Lung (tissue), 17 donors: ENCODE measurements at places on chromosomes 1 and 21. TPM values are rescaled to one million over a fixed set of nuclear protein-coding genes. Genes with fewer than 3 reads are reported as not detected.

CIART gene
- total RNA-seq = 1.3 TPM

LINGO4 gene
- total RNA-seq = 0.40 TPM

RIMS3 gene
- 5.5 TPM for total RNA-seq

URB1 gene
- total RNA-seq = 17.6 TPM

ADCY10 gene
- total RNA-seq = not detected

PODN gene
- 12.9 TPM for total RNA-seq

RSPH1 gene
- 46.9 TPM for total RNA-seq

TLR5 gene
- 21.2 TPM for total RNA-seq

GRCh38 chr1:85174503-85174902, 26.3 kb downstream of the SYDE2 start:
- peaks cover 3% of the 10 kb centered on the region for H3K4me1 ChIP-seq
- H3K36me3 ChIP-seq = no peaks in the 10 kb centered on the region
- no peak for DNase-seq

DNA sequence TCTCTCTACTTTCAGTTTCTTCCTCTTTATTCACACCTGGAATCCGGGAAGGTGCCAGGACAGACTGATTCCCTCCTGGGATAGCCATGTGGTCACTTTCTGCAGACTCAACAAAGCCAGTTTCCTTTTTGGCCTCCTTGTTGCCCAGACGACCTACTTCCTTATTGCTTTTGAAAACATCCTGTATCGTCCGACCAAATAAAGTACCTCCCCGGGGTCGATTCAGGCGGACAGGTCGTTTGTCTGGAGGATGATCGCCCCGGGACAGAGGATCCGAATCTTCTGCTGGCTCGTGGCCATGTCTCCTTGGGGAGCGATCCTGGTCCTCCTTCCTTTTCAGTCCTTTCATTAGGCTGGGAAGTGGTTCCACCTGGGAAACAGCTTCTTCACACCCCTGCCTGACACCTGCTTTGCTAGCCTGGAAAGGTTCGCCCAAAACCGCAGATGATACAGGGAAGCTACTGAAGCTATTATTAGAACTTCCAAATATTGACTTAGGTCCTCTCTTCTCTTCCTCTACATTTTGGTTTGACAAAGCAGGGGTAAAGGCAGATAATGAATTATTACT, 1.2 kb downstream of the MCM3AP start:
- no peak overlapping the region for H3K27ac ChIP-seq
- DNase-seq = no peak
- H3K27me3 ChIP-seq = no peaks in the 10 kb centered on the region

DNA sequence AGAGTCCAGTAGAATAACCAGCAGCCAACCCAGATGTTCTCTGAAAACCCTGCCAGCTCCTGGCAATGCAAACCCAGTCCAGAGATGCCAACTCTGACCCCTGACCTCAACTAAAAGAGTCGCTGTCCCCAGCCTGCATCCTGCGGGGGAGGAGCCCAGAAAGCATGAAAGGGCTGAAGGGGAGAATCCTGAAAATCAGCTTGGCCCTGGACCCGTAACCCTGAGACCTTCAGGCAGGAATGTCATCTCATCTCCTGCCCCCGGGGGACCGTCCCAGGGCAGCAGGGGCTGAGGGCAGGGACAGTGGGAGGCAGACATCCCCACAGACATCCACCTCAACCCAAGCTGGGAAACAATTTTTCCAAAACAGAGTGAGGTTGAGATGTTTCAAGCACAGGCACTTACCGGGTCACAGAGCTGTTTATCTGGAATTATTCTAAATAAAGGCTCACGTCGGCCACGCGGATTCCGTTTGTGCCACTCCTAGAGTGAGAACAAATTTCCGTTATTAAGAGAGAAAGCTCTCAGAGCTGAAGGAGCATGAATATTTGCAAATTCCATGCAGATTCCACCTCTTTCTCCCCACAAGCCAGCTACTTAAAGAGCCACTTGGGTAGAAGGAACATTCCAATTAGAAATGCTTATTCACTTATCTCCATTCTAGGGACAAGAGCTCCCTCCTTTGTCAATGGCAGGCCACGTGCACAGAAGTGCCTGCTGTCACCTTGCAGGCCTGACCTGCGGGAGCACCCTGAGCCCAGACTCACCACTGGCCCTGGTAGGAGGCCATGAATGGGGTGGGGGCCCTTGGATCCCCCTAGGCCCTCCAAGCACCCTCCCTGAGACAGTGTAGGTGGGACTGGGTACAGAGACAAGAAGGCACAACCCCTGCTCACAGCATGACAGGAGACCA, 240.1 kb downstream of the NPHP4 start:
- no peak overlapping the region for H3K4me3 ChIP-seq
- H3K27ac ChIP-seq = no peak overlapping the region
- H3K4me1 ChIP-seq = peaks cover 16% of the 10 kb centered on the region
- no peaks in the 10 kb centered on the region for H3K27me3 ChIP-seq
- peak; percentile 43 for DNase-seq

DNA sequence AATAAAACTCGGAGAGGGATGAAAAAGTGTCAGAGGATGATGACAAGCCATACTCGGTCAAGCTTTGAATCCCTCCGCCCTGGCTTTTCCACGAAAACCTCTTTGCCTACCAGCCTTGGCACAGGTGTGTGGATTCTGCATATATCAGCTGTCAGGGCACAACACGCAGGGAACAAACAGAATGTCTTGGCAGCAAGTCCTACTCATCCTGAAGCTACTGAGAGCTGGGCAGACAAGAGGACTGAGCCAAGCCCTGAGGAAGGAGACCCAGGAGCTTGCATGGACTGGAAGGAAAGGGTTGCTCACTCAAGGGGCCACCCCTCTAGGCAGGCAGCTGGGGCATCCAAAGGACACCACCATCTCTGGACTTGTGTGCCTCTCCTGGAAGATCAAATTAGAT, 132.4 kb downstream of the HMGB4 start:
- H3K36me3 ChIP-seq = no peaks in the 10 kb centered on the region
- no peaks in the 10 kb centered on the region for H3K4me1 ChIP-seq
- no peak overlapping the region for H3K4me3 ChIP-seq
- no peak for DNase-seq

- DNase-seq = no peak
- no peaks in the 10 kb centered on the region for H3K27me3 ChIP-seq
- no peak overlapping the region for H3K4me3 ChIP-seq
- no peaks in the 10 kb centered on the region for H3K36me3 ChIP-seq
Observed at GRCh38 chr1:174152427-174152826, 6.9 kb upstream of the RABGAP1L start.

DNA sequence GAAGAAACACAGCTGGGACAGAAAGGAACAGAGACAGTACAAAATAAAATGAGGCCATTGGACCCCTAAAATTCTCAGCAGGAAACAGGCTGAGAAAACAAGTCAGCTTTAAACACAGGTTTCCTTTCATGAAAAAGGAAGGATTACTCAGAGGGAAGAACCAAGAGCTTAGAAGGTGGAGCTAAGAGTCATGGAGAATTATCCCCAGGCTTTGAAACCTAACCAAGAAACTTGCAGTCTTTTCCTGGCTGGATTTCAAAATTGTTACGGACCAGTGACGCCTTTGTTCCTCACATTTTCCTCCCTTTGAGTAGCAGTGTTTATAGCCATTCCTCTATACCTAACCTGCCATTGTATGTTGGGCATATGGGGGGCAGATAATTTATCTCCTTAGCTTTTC, 8.8 kb downstream of the HMGB4 start:
- no peak overlapping the region for H3K4me3 ChIP-seq
- H3K36me3 ChIP-seq = no peaks in the 10 kb centered on the region
- H3K4me1 ChIP-seq = no peaks in the 10 kb centered on the region
- no peak for DNase-seq
- no peaks in the 10 kb centered on the region for H3K27me3 ChIP-seq
- H3K27ac ChIP-seq = no peak overlapping the region

DNA sequence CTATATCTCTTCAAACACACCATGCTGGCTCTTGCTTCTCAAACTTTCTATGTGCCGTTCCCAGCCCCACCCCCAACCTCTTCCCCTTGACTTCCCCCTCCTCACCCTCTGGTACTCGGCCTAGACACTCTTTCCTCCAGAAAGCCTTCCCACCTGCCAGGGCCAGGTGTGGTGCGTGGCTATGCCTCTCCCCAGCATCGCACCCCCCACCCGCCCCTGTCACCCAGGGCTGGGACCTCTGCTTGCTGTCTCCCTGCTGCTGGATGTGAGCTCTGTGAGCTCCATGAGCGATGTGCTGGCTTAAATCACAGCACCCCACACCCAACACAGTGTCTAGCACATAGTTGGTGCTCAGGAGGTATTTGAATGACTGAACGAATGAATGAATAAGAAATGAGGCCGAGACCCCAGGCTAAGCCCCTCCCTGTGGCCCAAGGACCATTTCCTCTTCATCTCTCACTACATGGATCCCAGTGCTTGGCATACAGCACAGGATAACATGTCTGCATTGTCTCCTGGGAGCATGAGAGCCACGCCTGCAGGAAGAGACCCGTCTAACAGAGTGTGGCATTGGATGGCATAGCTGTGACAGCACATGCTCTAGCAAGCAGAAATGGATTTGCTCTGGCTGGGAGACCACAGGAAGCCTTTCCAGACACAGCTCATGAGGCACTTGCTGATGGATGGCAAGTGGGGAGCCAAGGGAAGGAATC, 19.7 kb downstream of the TNNT2 start:
- no peak overlapping the region for H3K4me3 ChIP-seq
- no peak for DNase-seq
- H3K27ac ChIP-seq = no peak overlapping the region
- no peaks in the 10 kb centered on the region for H3K4me1 ChIP-seq
- H3K27me3 ChIP-seq = no peaks in the 10 kb centered on the region

GRCh38 chr1:170436928-170437327, 95.0 kb upstream of the GORAB start:
- no peak overlapping the region for H3K27ac ChIP-seq
- H3K4me1 ChIP-seq = no peaks in the 10 kb centered on the region
- no peak for DNase-seq
- no peak overlapping the region for H3K4me3 ChIP-seq
- no peaks in the 10 kb centered on the region for H3K27me3 ChIP-seq

- peaks cover 13% of the 10 kb centered on the region for H3K4me1 ChIP-seq
- no peaks in the 10 kb centered on the region for H3K27me3 ChIP-seq
- H3K4me3 ChIP-seq = no peak overlapping the region
- no peaks in the 10 kb centered on the region for H3K36me3 ChIP-seq
Observed at GRCh38 chr1:22236900-22237299, 94.0 kb upstream of the WNT4 start.

DNA sequence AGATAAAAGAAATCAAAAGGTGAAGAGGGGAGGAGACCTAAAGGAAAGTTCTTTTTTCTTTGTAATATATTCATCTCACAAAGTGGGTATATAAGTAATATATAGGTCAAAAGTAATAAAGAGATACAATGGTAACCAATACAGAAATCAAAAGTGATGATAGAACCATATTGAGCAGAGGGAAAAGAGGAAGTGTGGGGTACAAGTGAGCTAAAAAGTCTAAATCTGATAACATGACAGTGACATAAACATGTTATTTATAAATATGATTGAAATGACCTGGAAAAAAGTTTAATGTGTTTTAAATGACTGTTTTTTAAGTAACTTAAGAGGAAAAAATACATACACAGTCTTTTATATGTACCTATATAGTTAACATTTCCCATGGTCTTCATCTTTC, 70.5 kb downstream of the MRPL39 start:
- no peak for DNase-seq
- H3K36me3 ChIP-seq = no peaks in the 10 kb centered on the region
- no peak overlapping the region for H3K4me3 ChIP-seq
- no peaks in the 10 kb centered on the region for H3K27me3 ChIP-seq
- H3K4me1 ChIP-seq = no peaks in the 10 kb centered on the region

GRCh38 chr1:151820940-151821339, 10.7 kb downstream of the RORC start:
- no peaks in the 10 kb centered on the region for H3K36me3 ChIP-seq
- no peak overlapping the region for H3K27ac ChIP-seq
- H3K4me3 ChIP-seq = no peak overlapping the region

DNA sequence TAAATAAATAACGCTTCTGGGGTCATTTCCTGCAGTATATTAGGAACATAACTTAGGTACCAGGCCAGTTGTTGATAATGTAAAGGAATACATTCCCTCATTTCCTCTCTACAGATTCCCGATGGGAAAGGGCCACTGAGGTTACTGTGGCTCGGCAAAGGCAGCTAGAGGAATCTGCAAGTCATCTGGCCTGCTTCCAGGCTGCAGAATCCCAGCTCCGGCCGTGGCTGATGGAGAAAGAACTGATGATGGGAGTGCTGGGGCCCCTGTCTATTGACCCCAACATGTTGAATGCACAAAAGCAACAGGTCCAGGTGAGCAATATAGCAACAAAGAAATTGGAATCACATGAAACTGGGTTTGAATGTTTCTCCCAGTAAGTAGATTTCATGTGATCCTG, 109.6 kb upstream of the BMP8A start:
- no peak for DNase-seq
- peaks cover 34% of the 10 kb centered on the region for H3K36me3 ChIP-seq
- no peaks in the 10 kb centered on the region for H3K4me1 ChIP-seq
- no peak overlapping the region for H3K27ac ChIP-seq

GRCh38 chr1:203098914-203099520, 13.2 kb upstream of the MYOG start:
- no peak for DNase-seq
- no peaks in the 10 kb centered on the region for H3K27me3 ChIP-seq
- H3K4me3 ChIP-seq = no peak overlapping the region
- no peak overlapping the region for H3K27ac ChIP-seq

GRCh38 chr1:25568090-25568833, 24.9 kb downstream of the LDLRAP1 start:
- H3K36me3 ChIP-seq = no peaks in the 10 kb centered on the region
- no peaks in the 10 kb centered on the region for H3K27me3 ChIP-seq
- peaks cover 29% of the 10 kb centered on the region for H3K4me1 ChIP-seq

DNA sequence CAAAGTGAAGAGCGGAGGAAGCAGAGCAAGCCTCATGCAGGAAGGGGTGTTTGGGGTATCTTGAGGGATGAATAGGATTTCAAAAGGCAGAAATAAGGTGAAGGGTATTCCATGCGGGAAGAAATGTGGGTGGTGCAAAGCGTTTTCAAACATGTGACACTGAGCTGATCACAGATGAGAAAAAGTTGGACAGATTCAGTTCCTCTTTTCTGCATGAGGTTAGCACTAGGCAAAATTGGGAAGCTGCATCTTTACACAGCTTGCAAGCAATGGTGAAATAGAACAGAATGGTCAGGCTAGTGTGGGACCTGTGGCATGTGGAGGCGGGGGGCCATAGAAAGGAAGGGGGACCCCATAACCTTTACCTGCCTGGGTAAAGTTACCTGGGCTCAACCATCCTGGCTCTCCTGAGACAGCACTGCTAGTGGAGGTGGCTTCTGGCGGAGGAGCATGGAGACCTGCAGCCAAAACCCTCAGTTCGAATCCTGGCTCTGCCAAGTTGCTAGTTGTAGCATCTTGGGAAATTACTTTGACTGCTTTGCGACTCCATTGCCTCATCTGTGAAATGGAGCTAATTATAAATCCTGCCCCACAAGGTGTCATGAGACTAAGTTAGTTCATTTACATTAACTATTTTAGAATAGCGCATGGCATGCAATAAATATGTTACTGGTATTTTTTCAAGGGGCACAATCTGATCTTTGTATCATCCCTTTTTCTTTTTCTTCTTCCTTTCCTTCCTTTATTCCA, 16.4 kb downstream of the KCNA10 start:
- DNase-seq = no peak
- H3K4me3 ChIP-seq = no peak overlapping the region

GRCh38 chr21:40926238-40926637, 79.3 kb upstream of the DSCAM start:
- H3K4me1 ChIP-seq = no peaks in the 10 kb centered on the region
- no peak for DNase-seq
- no peaks in the 10 kb centered on the region for H3K36me3 ChIP-seq
